ENCODE measurements at places on chromosomes 5 and 9.

DNA sequence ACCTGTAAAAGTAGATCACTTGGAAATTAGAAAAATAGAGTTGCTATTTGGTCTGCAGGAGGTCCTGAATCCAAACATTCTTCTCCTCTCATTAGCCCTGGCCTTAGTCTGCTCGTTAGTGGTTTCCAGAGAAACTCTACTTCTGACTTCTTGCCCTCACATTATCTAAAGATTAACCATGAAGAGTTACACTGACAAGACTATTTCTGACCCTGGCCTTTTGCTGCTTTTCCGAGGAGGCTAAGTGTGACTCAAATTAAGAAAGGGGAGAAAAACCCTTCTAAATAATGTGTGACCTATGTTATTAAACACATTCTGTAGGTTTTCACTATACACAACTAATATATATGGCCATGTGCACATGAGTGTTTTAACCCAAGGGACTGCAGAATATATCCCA, 302.4 kb downstream of the RAB3C start:
- DNase-seq = no peak

DNA sequence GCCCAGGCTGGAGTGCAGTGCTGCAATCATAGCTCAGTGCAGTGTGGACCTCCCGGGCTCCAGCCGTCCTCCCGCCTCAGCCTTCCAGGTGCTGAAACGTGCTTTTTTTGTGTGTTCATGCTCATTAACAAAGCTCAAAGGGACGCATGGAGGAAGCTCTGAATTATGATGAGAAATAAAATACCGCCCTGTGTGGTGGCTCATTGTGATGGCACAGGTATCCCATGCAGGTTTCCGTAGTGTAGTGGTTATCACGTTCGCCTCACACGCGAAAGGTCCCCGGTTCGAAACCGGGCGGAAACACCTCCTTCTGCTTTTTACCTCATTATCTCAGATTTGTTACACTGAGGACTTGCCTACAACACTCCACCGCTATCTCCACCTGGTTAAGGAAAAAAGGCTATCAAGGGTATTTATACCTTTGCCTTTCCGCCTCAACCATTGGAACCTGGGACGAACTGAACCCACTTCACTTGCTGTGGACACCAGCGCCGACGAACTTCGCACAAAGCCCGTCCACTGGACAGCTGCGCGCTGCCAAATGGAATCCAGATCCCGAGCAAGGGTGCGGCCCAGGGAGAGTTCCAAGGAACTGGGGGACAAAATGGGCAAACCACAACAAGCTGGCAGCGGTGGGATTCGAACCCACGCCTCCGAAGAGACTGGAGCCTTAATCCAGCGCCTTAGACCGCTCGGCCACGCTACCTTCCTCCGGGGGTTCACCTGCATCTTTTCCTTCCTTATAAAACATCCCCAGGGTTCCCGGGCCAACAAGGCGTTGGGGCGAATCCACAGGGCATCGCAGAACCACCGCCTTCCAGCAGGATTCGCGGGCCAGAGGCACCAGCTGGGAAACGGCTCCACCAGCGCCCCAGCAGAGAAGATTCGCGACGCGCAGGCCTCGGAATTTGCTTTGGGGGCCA, 26.3 kb downstream of the OR2V2 start:
- peak; percentile 56 for DNase-seq

- no peak for DNase-seq
These were observed 2.5 kb upstream of the QSOX2 start for GRCh38 chr9:136247947-136248637.

GRCh38 chr9:81604306-81605169, 84.8 kb downstream of the TLE1 start:
- no peak for DNase-seq

GRCh38 chr5:126864042-126864688, 87.2 kb downstream of the LMNB1 start:
- DNase-seq = no peak

- DNase-seq = no peak
These were observed 157.1 kb downstream of the ARRDC3 start for GRCh38 chr5:91225848-91226686.
